Activated T-cell treated with anti-CD3 and anti-CD28 coated beads for 48 hours (primary cell): ENCODE measurements at places on chromosomes 7 and 10.
A peak's percentile ranks its signal among the peaks of the same experiment; 100 is the strongest.

- no peak for DNase-seq
These were observed 194.9 kb upstream of the PRSS58 start for GRCh38 chr7:142452791-142453190.

GRCh38 chr7:157467496-157468212 lies 130.8 kb downstream of the DNAJB6 start:
- DNase-seq: no peak

DNA sequence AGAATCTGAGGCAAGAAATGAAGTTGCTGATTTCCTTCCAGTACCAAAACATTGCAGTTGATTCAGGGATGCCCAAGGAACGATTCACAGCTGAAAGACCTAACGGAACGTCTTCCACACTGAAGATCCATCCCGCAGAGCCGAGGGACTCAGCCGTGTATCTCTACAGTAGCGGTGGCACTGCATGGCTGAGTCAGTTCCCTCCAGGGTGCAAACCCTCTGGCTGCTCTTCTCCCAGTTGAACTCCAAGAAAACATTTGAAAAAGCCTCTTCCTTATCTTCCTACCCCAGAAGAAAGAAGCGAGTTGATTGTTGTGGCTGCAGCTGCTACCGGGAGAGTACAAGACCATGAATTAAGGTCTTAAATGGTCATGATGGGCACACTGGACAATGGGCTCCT lies 147.1 kb upstream of the PRSS1 start:
- no peak for DNase-seq

DNA sequence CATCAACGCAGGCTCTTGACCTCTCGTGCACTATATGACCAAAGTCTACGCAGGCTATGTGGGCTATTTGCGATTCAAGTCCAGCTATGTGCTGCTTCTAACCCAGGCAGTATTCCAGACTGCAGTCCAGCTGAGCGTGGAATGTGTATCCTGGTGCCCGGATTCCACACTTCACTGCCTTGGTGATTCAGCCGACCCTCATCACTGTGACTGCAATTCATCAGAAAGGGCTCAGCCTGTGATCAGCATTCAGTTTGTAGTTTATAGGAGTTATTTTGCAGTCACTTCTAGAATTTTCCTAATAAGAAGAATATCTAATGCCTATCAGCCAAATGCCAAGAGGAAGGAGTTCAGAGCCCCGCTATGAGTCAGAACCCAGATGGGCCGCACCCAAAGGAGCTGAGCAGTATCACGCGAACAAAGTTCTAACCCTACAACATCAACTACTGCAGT lies 119.8 kb upstream of the LANCL2 start:
- no peak for DNase-seq

DNA sequence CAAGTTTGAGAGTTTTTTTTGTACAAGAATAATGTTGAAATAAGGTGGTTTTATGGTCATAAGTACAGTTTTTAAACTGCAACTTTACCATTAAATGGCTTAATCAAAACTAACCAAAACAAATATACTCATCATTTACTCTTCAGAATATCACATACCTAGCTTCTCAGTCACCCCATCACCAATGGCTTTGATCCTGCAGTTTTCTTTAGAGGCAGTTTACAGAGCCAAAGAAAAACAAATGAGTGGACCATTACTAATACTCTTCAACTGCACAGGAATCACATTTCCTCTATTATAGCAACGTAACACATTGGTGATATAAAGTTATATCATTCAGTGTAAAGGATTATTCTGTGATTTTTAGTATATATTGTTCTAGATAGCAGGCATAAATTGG lies 576.1 kb upstream of the LRRTM3 start:
- DNase-seq: no peak

GRCh38 chr7:73976761-73977618 lies 51.0 kb upstream of the ELN start:
- DNase-seq: no peak

DNA sequence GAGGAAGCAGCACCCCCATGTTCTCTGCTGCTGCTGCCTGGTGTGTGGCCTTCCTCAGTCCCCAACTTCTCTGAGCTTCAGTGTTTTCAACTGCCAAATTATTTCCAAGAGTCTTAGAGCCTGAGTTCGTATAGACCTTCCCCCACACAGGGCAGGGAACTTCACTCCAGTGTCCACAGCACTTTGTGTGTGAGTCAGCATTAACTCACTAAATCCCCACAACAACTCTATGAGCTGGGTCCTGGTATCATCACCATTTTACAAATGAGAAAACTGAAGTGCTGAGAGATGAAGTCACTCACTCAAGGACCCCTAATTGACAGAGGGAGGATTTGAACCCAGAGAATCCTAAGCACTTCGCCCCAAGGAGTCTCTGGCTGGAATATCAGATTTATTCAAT lies 48.3 kb downstream of the ADCYAP1R1 start:
- DNase-seq: no peak

DNA sequence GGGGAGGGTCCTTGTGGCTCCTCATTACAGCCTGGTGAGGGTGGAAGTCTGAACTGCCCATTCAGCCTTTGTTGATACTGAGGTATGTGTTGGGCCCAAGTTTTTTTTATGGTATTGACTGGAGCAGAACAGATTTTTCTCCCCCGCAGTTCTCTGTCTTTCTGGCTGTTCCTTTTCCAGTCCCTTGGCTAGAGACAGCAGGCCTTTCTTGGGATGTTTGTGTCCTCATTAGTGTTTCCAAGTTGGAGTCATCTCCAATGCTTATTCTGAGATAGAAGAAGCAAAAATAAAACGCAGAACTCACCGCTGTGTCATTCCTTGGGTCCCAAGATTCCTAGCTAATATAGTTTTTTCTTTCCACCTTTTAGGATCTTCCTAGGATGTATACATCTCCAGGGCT lies 193.3 kb downstream of the RAMP3 start:
- DNase-seq: no peak

DNA sequence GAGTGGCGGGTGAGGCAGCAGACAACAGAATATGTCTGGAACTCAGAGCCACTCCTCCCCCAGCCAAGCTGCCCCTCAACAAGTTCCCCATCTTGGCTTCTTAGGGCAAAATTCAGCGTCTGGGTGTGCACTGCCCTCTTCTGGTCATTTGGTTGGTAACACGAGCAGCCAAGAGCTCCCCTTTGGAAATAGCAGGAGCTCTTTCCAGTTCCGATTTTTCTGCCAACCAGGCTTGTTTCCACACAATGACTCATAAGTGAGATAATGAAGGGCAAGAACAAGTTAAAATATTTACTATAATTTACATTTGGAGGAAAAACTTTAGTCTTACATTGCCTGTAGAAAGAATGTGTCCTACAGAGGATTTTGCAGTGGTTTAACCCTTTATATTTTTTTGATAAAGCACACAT lies 70.5 kb downstream of the ADCYAP1R1 start:
- peak; percentile 22 for DNase-seq

DNA sequence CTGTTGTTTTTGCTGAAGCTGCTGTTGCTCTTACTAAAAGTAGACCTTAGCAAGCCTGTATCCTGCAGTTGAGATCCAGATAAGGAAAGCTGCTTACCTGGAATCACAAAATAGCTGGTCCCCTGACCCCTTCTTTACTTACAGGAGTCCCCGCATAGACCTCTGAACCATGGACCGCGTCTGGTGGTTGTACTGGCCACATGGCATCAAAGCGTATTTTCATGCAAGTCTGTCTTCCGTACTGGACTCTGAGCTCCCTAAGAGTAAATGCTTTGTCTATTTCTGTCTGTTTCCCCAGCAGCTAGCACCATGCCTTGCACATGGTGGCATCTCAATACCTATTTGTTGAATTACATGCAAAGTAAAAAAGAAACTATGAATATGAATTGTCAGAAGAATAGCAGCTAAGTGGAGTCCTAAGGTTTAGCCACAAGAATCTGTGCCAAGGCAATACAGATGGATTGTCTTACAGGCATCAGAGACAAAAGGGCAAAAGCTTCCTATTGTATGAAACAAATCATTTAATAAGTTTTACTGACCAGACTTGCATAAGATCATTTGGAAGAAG lies 159.2 kb downstream of the PAXIP1 start:
- no peak for DNase-seq

- no peak for DNase-seq
These were observed 158.9 kb upstream of the STEAP4 start for GRCh38 chr7:88465600-88465999.

- DNase-seq: no peak
These were observed 46.5 kb upstream of the HGF start for GRCh38 chr7:81816312-81816711.
